MG63 (cell line): ENCODE measurements at places on chromosomes 1 and 21. TPM values are rescaled to one million over a fixed set of nuclear protein-coding genes. Genes with fewer than 3 reads are reported as not detected.

DNA sequence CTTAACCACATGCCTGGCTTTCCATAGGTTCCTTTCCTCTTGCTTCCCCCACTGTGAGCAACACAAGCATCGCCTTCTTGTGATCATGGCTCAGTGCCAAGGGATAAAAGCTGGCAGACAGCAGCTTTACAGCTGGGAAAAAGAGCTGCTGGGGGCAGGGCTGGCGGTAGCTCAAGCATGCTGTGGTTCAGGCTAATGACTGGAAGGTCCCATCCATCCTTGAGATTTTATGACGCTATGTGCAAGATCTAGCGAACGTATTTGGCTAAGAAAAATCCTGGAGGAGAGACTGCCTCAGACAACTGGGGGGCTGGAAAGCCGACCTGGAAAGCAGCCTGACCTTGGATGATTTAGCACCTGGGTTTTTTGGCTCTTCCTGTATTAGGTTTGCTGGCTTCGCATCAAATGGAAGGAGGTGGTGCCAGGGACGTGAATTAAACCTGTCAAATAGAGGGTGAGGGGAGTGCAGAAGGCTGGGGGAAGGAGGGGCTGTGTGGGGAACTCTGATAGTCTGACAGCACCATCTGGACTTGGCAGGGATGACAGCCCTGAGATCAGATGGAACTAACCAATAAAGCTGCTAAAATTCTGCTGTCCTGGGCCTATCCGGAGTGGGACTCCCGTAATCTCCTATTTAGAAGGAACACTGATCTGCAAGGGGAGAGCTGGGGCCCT lies 34.8 kb downstream of the ZMYND12 start:
- DNase-seq, result peak; percentile 38

The LRRC71 gene
- total RNA-seq, result not detected in 2 replicates

- DNase-seq, result no peak
Observed at GRCh38 chr1:61109910-61110309, 27.5 kb downstream of the NFIA start.

GRCh38 chr1:145959957-145960467 lies 2.2 kb upstream of the LIX1L start:
- DNase-seq, result no peak

- DNase-seq, result no peak
Observed at GRCh38 chr1:116708255-116708900, 40.8 kb upstream of the IGSF3 start.

- no peak for DNase-seq
Observed at GRCh38 chr1:239931341-239931740, 160.3 kb upstream of the FMN2 start.

- DNase-seq, result no peak
Observed at GRCh38 chr1:232705815-232706575, 76.1 kb upstream of the SIPA1L2 start.

GRCh38 chr1:236492378-236492777 lies 31.4 kb upstream of the LGALS8 start:
- no peak for DNase-seq

GRCh38 chr1:20200966-20201365 lies 14.6 kb upstream of the PLA2G2C start:
- DNase-seq, result no peak

- DNase-seq, result no peak
Observed at GRCh38 chr1:70033936-70034335, 171.4 kb downstream of the LRRC40 start.

The MPZ gene
- 0.07 TPM in 1 of 2 replicates, not detected in the other for total RNA-seq

The AK2 gene
- total RNA-seq, result 302 and 372 TPM in 2 replicates

- DNase-seq, result no peak
Observed at GRCh38 chr21:26080211-26080610, 90.4 kb downstream of the APP start.

DNA sequence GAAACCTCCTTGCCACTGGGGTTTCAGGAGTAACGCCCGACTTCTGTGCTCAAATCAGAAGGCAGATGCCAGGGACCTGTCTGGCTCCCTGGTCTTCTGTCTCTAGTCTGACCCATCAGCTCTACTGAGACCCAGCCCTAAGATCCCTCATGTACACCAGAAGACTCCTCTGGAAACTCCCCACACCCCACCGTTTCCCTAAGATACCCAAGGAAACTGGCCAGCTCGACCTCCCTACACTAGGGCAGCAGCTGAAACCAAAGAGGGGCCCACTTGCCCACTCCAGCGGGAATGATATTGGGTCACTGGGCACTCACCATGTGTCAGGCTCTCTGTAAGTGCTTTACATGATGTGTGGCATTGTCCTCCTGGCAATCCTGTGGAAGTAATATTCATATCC lies 469 bp upstream of the S100A16 start:
- no peak for DNase-seq
